ENCODE measurements at places on chromosomes 4 and X.

- DNase-seq, result no peak
These were observed 112.0 kb upstream of the NDP start for GRCh38 chrX:44085209-44085608.

DNA sequence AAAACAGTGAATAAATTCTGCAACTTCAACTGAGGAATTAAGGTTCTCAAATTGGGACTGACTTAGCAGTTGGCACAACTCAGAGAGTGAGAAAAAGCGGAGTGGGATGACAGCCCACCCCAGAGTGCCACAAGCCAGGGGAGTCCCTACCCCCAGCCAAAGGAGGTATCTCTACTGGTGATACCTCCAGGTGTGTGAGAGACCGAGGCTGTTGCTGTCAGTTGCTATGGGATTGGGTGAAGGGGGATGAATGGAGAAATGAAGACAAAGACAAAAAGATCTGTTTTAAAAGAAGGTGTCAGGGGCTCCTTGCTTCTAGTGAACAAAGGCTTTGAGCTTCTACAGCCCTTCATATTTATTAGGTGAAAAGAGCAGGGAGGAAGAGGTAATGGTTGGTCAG is 71.4 kb upstream of the UGT2B10 start:
- no peak for DNase-seq

DNA sequence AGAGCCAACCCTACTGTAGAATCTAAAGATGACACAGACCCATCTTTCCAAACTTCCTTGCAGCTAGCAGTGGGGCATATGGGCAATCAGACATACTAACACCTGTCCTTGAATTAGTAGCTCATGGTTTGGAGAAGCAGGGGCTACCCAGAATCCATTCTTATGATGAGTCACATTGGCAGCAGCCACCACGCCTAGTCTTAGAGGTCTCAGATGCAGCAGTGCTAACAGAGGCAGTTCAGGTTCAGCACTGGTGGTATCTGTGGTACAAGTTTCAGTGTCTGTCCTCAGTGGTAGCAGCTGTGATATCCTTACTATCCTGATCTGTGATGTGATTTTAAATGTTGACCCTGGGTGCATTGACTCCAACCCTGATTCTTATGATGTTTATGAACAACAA is 68.1 kb downstream of the FRMPD4 start:
- DNase-seq, result no peak

DNA sequence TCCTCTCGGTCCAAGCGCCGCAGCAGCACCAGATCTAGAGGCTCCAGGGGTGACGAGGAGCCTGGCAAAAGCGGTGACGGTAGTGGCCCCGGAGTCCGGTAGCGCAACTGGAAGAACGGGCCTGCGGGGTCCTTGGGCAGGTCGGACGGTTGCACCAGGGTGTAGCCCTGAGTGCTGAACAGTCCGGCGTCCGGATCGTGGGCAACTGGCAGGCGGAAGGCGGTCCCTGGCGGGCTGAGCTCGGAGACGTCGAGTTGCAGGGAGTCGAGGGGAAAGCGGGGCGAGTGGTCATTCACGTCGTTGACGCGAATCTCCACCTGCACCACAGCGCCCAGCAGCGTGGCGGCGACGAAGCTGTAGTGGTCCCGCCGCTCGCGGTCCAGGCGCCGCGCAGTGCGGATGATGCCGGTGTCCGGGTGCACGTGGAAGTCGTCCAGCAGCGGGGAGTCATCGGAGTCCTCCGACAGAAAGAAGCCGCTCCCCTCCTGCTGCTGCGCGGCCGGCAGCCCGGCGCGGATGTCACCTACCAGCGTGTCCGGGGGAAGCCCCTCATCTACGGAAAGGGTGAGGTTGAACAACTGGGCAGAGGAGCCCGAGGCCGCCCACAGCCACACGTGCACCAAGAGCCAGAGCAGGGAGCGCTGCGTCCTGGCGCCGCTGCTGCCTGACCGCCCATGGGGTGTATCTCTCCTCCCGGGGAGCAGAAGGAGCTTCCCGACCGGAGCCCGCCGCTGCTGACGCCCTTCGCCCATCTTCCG is 837 bp downstream of the DCHS2 start:
- no peak for DNase-seq

GRCh38 chr4:89158884-89159503 is 47.7 kb downstream of the TIGD2 start:
- DNase-seq, result peak; percentile 43

Data from HCT116 (cell line).